CD4-positive, alpha-beta T cell treated with Interleukin-17A for 4 hours (primary cell): ENCODE measurements at places on chromosomes 6 and 20.

- no peak for DNase-seq
Measured at GRCh38 chr6:143961066-143961465, 47.0 kb downstream of the PLAGL1 start.

GRCh38 chr6:149823013-149823412 is 41.1 kb downstream of the LRP11 start:
- no peak for DNase-seq

- DNase-seq, result peak; percentile 8
Measured at GRCh38 chr6:42441697-42442081, 10.0 kb downstream of the TRERF1 start.

- DNase-seq, result no peak
Measured at GRCh38 chr20:48189181-48189580, 403.9 kb upstream of the SULF2 start.

GRCh38 chr6:4397307-4397706 is 261.9 kb upstream of the ECI2 start:
- no peak for DNase-seq

- no peak for DNase-seq
Measured at GRCh38 chr20:50038574-50038991, 55.8 kb downstream of the SNAI1 start.

DNA sequence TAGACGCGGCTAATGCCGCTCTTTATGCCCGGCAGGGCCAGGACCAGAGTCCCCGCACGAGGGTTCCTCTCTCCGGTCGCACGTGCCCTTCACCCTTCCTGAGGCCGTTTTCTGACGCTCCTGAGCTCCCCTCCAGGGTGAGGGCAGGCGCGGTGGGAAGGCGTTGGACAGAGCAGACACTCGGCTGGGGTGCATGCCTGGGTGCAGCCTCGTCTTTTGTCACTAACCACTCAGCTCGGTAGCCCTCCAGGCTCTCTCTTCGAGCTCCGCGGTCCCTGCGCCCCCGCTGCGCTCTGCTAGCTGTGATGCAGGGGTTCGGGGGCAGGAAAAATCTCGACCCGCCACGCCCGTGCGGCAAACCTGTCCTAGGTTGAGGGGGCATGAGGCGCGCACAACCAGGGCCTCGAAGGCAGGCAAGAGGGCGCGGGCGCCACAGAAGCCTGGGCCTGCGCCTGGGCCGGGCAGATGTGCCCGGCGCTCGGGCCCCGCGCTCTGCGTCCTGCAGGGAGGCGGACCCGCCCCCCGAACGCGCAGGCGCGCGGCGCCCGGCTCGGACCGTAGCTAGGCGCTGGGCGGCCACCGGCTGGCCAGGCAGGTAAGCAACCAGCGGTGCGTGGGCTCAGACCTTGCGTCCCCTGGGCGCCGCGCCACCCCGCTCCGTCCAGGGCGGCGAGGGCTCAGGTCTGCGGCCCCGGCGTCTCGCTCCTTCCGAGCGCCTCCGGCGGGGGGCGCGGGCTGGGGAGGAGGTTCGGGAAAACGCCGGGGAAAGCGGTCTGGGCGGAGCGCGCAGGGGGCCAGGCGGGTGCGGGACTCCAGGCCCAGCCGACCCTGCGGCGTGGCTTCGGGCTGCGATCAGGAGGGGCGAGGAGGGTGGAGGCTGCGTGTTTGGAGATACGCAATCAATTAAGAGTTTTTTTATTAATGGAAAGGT is at the start of gene L3MBTL1:
Gene L3MBTL1, plus strand, starts transcription at position 548 of the 931 bp plus-strand sequence. CDS start 5,807 bp downstream, outside the sequence.
- DNase-seq, result peak; percentile 5

DNA sequence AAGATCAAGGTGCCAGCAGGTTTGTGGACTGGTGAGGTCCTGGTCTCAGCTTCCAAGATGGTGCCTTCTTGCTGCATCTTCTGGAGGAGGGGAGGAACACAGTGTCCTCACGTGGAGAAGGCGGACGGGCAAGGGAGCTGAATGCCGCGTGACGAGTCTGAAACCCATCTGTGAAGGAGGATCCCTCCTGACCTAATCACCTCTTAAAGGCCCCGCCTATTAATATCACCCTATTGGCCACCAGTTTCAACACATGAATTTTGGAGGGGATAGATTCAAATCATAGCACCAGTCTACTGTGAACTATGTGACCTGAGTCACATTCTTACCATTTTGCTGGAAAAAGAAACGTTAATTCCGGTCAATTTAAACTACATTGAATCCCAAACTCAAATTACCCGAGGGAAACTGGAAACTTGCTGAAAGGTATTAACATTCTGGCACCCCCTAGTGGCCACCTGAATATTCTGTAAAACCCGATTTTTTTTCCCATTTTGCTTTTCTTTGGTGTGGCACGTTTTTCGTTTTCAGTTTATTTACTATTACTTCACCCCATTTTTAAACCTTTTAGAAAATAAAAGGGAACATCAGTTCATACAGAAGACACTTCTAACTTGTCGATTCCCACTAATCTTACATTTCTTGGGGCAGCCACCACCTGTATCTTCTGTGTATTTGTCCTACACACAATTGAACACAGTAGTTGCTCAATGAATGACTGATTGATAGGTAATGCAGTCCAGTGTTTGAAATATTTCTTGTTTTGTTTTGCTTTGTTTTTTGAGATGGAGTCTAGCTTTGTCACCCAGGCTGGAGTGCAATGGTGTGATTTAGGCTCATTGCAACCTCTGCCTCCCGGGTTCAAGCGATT is 17.9 kb upstream of the CCDC170 start:
- peak; percentile 75 for DNase-seq

GRCh38 chr20:41242807-41243206 is 74.7 kb downstream of the ZHX3 start:
- no peak for DNase-seq

DNA sequence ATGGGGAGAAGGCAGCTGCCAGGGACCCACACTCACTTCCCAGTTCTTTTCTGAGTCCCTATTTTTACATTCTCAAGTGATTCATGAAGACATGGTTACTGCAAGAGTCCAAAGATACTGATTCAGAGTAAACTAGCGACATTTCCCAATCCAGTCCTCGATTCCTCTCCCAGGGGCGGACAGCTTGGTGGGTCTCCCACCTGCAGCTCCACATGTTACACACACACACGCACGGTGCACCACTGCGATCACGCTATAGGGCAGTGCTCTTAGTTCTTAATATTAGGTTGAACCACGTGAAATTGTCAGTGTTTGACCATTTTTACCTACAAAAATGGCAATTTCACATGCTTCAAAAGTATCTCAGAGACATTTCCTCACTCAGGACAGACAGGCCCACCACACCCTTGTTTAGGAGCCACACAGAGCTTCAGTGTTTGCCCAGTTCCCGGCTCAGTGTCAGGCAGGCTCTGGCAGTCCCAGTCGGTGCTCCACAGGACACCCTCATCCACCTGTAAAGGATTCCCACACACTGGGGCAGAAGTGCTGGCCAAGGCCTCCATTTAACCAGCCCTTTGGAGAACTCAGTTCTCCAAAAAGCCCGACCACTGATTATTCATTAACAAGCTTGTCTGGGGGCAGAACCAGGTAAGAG is 51.8 kb downstream of the RRBP1 start:
- no peak for DNase-seq

DNA sequence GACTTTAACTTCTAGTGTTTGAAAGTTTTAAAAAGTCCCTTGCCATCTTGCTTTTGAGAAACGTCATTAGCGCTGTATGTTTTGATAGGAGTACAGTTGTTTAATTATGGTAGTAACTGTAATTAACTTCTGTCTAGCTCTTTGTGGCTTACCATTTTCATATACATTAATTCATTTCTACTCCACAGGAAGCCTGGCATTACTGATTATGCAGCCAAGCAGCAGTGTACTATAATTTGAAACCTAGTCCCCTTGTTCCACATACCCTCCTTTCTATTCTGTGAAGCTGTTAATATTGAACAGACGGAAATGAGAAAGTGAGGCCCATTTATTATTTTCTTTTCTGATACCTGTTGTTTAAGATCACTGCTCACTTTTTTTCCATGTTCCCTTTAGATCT is 235.4 kb downstream of the CDKAL1 start:
- no peak for DNase-seq

- no peak for DNase-seq
Measured at GRCh38 chr6:8434727-8435092, 635 bp downstream of the SLC35B3 start.

- no peak for DNase-seq
Measured at GRCh38 chr20:59663513-59664060, 59.2 kb downstream of the PHACTR3 start.

- DNase-seq, result no peak
Measured at GRCh38 chr6:107032051-107032450, 4.1 kb downstream of the MTRES1 start.

DNA sequence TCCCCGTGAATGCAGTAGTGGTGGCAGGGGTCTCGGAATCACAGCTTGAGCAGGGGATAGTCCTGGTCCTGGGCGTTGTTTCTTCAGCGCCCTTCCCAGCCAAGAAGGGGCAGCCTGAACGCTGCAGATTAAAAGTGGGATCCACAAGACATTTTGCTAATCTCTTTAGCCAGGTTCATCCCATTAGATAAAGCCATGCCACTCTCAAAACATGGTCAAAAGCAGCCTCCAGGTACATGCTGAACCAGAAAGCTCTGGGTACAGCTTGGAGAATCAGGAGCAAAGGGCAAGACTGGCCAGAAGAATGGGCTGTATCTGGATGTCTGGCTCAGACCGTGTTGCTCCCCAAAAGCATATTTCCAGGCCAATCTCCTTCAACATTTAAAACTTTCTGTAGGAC is at the start of gene PRPH2:
Gene PRPH2, minus strand, starts transcription at position 101 of the 400 bp plus-strand sequence. CDS start 263 bp downstream, outside the sequence.
- DNase-seq, result no peak

- DNase-seq, result no peak
Measured at GRCh38 chr6:48610846-48611245, 499.8 kb upstream of the PTCHD4 start.

DNA sequence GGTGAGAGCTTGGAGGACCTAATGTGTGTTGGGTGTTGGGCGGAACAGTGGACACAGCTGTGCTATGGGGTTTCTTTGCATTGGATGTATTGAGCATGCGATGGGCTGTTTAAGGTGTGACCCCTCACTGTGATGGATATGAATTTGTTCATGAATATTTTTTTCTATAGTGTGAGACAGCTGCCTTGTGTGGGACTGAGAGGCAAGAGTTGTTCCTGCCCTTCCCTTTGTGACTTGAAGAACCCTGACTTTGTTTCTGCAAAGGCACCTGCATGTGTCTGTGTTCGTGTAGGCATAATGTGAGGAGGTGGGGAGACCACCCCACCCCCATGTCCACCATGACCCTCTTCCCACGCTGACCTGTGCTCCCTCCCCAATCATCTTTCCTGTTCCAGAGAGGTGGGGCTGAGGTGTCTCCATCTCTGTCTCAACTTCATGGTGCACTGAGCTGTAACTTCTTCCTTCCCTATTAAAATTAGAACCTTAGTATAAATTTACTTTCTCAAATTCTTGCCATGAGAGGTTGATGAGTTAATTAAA is 3.0 kb downstream of the HLA-A start:
- no peak for DNase-seq

DNA sequence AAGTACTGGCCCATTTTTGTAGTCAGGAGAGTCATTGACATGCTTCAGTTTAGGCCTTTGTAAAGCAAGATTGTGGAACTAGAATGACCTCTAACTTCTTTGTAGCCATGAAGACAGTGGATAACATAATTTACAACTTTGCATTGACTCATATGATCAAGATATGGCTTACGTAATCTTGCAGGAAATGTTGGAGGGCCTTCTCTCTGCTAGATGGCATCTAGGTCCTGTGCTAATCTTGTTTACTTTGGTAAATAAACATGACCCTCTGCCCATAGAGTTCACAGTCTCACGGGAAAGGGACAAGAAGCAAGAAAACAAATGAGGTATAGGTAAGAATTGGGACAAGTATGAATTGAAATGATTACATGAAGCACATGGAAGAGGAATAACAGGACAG is 355.2 kb upstream of the ARID1B start:
- DNase-seq, result no peak

GRCh38 chr6:144248476-144249301 is 36.4 kb upstream of the UTRN start:
- no peak for DNase-seq

- DNase-seq, result no peak
Measured at GRCh38 chr6:33843131-33844121, 39.6 kb upstream of the MLN start.

DNA sequence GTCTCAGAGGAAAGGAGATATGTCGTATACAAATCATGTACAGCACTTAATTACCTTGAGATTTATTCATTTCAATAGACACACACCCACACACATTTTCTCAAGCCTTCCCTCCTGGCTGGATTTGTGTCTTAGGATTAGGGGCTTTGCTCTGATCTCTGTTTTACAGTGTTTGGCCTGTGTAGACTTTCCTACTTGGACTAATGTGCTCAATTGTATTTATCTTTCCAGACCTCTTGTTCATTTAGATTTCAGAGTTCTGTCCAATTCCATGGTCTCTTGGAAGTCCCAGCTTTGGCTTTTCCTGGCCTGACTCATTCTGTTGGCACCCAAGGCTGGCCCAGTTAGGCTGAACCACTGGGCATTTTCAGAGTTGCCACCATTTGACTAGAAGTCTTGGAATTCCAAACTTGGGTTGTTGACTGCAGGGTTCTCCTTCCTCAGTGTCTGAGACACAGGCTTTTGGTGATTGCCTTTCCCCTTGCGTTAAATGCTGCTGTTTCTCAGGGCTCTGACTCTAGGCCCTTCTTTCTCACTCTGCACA is 8.9 kb upstream of the RFPL4B start:
- DNase-seq, result no peak

- no peak for DNase-seq
Measured at GRCh38 chr6:13478525-13478966, 8.9 kb downstream of the GFOD1 start.

GRCh38 chr6:39075010-39075686 is 26.6 kb downstream of the GLP1R start:
- DNase-seq, result no peak

DNA sequence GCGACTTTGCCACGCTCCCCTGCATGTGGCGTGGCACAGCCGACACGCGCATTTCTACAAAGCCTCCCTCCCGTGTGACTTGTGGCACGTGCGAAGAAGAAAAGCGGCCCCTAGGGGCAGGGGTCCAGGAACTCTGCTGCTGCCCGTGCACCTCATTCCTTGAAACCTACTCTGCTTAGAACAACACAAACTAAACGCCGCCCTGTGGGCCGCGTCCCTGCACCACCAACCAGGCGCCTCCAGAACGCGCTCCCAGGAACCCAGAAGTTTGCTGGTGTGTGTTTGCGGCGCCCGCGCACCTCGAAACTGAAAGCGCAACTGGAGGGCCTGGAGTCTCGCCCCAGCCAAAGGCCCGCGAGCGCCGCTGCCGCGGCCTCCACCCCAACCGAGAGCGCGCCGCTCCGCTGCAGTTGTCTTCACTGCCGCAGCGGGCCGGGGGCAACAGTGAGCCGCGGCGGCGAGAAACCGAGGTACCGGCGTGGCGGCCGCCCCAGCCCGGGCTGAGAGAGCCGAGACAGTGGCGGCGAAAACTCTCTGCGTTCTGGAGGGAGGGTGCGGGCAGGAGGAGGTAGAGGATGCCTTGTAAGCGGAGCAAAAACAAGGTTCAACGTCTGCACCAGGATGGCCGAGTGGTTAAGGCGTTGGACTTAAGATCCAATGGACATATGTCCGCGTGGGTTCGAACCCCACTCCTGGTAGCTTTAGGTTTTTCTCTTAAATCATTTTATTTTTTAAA is 65.8 kb downstream of the STX11 start:
- peak; percentile 89 for DNase-seq

- peak; percentile 67 for DNase-seq
Measured at GRCh38 chr6:156779206-156780094, 2.3 kb downstream of the ARID1B start.

- DNase-seq, result no peak
Measured at GRCh38 chr6:169938262-169938701, 186.9 kb downstream of the ERMARD start.
